Choroid plexus epithelial cell (primary cell): ENCODE measurements at places on chromosomes 7 and 10.

- DNase-seq = no peak
Observed at GRCh38 chr7:7673240-7673550, 32.6 kb downstream of the UMAD1 start.

- peak; percentile 64 for DNase-seq
Observed at GRCh38 chr7:33762911-33763306, 142.4 kb upstream of the BMPER start.

- peak; percentile 19 for DNase-seq
Observed at GRCh38 chr7:5507013-5507412, 83.4 kb upstream of the TNRC18 start.

- peak; percentile 44 for DNase-seq
Observed at GRCh38 chr10:119165171-119166117, at the start of gene SFXN4. SFXN4 (minus strand) TSS chr10:119165714; CDS start chr10:119165647, 67 bp downstream.

- DNase-seq = no peak
Observed at GRCh38 chr10:129771991-129772431, 192.1 kb downstream of the EBF3 start.

- DNase-seq = no peak
Observed at GRCh38 chr7:27183682-27184336, 1.2 kb downstream of the HOXA11 start.

GRCh38 chr7:154564676-154565075 is 438.2 kb downstream of the PAXIP1 start:
- DNase-seq = no peak

- DNase-seq = peak; percentile 46
Observed at GRCh38 chr7:19376538-19376937, 231.3 kb upstream of the FERD3L start.

- no peak for DNase-seq
Observed at GRCh38 chr7:100141555-100141949, 7.2 kb upstream of the LAMTOR4 start.

DNA sequence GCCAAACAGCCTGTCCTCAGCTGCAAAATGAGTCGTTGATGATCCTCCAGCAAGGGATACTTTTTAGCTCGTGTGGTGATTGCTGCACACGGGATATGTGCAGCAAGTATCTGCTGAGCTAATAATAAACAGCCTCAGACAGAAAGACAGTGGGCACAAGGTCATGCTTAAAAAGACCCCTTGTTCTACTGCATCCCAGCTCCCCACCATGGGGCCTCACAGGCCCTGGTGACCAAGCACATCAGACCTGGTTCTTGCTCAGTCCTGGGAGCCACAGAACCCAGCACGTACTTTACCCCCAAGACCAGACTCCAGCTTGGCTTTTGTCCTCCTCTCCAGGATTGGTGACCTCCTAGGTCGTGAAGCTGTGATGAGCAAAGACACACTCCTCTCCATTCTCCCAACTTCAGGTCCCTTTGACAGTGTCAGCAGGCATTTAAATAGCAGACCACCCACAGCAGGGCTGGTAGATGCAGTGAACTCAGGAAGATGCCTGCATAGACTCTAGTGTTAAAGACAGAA is 50.5 kb downstream of the EGFR start:
- DNase-seq = no peak

DNA sequence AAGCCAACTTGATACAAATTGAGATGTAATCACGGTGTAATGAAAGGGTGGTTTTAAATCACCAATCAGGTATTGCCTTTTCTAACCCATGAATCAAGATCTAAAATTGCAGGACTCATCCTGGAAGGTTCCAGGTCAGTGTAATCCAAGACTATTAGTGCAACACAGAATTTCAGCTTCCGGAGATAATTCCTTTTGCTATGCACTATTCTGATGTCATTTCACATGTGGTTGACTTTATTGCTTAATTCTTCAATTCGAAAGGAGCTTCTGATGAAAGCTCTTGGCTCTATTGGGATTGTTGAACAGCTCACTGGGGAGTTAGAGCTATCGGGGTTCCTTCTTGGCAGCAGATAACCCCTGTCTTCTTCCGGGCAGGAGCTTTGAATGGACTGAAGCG is 147.4 kb upstream of the INSYN2A start:
- DNase-seq = peak; percentile 7

DNA sequence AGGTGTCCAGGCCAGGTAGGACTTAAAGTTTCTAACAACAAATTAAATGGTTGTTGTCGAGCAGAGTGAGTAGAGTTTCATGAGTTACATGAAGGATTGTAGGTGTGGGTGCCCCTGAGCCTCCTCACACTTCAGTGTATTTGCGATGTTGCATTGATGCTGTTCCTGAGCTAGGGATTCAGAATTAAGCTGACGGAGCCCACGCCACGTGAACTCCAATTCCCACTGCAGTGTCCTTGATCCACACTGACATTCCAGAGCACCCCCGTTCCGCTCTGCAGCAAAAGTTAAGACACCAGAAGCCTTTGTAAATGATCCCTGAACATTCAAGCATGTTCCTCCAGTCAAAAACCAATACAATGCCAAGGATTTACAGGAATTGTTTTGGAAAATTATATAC is 78.8 kb upstream of the SEC61G start:
- no peak for DNase-seq

DNA sequence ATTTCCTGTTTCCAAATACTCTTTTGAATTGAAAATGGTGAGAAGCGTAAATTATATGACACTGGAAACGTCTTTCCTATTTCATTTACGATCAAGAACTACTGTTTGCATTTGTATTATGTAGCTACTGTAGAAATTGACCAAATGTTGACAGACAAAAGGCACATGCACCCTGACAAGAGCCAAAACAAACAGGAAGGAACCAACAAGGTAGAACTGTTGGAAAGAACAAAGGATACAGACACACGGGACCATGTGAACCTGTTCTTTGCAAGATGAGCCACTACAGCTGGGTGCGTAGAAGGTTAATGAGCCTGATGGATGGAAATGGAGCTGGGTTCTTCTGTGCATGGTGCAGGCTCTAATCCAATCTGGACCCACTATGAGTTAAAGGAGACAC is 48.4 kb upstream of the FZD8 start:
- no peak for DNase-seq

DNA sequence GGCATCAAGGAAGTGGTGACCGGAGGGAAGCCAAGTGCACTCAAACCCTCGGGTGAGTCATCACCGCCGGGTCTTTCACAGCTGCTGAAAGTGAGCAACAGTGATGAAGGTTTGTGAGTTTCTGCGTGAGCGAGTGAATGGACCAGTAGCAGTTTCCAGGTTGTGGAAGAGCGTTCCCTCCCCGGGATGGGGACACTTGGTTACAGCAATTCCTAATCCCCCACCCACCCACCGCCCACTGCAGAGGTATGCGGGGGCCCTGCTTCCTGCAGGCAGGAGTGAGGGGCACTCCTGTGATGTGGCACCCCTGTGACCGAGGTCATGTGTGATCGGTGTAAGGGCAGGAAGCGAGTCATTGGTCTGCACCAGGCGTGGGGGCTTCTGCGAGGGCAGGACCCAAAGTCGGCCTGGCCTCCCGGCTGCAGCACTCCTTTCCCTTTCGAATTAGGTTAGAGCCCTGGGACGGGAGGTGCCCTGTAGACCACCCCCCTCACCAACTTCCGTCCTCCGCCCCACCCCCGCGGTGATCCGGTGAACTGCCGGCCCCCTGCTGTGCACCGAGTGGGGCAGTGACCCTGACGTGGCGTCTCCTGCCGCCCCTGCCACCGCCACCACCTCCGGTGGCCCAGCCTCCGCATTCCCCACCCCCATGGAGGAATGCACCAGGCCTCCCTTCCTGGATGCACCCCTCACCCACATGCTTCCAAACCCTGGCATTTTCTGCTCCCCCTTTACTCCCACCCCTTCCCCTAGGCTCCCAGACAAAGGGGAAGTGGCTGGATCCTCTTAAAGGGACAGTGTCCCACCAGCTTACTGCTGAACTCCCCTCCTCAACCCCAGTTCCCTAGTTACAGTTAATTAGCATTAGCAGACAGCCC is 10.9 kb downstream of the LIMK1 start:
- peak; percentile 92 for DNase-seq

DNA sequence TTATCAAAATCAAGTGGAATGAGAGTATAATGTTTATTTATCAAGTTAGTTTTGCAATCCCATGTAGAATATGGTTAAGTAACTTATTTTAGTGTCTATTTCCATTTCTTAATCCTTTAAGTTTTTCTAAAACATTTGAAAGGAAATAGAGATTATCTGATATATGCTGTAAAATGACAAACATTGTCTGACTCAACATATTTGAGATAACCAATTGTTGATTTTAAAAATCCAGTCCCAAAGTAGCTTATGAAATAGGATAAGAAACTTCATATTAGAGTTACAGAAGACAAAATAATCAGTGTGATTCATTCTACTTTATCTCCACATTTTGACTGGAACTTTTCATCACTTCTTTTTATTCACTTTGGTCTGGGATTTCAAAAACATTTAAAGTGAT is 38.7 kb upstream of the CDK1 start:
- peak; percentile 73 for DNase-seq

- no peak for DNase-seq
Observed at GRCh38 chr7:154892459-154892858, 110.5 kb downstream of the PAXIP1 start.

DNA sequence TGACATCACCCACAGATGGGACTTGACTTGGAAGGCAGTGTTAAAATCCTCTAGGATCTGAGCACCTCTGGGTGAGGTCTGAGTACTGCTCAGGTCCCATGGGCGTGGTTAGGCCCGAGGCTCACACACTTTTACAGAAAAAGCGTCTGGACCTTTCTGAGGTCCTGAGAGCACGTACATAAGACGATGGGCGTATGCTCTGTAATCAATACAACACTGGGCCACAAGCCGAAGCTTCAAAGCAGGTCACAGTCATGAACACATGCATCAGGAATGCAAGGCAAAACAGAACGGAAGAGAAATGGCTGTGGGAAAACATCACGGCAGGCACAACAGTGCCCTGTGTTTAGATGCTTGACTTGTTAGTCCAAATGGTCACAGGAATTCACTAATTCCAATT is 112.2 kb downstream of the LARP4B start:
- DNase-seq = peak; percentile 74

GRCh38 chr10:104123397-104123796 is 1.4 kb downstream of the SFR1 start:
- DNase-seq = peak; percentile 63

DNA sequence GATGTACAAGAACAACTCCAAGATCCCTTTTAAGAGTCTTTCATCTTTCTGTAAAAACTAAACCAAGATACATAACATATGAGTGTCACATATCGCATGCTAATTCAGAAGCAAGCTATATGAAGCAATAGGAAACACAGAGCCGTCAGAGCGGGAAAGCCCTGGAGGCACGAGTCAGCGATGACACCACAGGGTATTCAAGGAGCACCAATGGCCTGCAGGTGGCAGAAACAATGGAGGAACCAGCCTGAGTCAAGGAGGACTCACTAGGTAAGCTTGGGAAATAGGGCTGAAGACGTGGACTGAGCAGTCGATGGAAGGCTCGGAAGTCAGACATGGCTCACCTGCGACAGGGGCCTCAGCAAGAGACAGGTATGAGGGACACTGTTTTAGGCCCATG is 214.4 kb downstream of the FAM107B start:
- peak; percentile 31 for DNase-seq

GRCh38 chr10:91514787-91515186 is 104.6 kb downstream of the HECTD2 start:
- no peak for DNase-seq
